ENCODE measurements at places on chromosomes 6 and 20.
A peak's percentile ranks its signal among the peaks of the same experiment; 100 is the strongest.

- no peak for ATAC-seq
Observed at GRCh38 chr6:149903938-149904611, 6.2 kb upstream of the RAET1E start.

GRCh38 chr6:117483004-117483644 lies 650 bp downstream of the DCBLD1 start:
- ATAC-seq: peak; percentile 58

GRCh38 chr20:1965520-1966351 lies 28.1 kb downstream of the PDYN start:
- ATAC-seq: peak; percentile 95

- ATAC-seq: no peak
Observed at GRCh38 chr6:167130008-167130677, 7.2 kb downstream of the CCR6 start.

DNA sequence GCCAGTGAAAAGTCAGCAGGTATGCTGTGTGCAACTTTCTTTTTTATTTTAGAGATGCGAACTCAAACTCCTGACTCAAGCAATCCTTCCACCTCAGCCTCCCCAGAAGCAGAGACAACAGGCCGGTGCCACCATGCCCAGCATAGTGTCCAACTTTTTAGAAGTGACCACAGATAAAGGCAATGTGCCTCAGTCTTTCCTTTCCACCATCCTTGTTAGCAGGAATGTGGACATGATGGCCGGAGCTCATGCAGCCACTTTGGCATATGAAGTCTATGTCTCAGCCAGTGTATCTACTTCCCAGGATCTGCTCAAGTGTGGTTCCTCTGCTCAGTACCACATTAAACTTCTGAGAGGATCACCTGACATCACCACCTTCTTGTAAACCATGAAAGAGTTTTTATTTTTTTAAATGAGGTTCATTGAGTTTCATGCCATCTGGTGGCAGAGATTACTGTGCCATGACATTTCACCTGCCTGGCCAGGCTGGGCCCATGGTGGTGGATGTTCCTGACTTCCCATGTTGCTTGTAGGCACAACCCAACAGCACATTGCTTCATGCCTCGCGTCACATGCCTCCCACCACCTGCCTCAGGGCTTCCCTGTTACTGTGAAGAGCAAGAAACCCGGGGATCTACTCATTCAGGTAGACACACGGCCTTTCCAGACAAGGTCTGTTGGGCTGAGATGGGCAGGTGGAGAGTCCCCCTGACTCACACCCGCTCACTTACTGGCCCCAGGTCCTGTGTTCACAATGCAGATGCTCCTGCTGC lies 216.5 kb downstream of the LY86 start:
- no peak for ATAC-seq

GRCh38 chr6:43658161-43658560 lies 13.3 kb downstream of the RSPH9 start:
- ATAC-seq: no peak
